NCI-H510A (cell line): ENCODE measurements at places on chromosomes 12 and 14.

- no peak for DNase-seq
Measured at GRCh38 chr12:4133029-4133428, 140.5 kb upstream of the CCND2 start.

- no peak for DNase-seq
Measured at GRCh38 chr12:53951577-53952334, 2.9 kb upstream of the HOXC12 start.

DNA sequence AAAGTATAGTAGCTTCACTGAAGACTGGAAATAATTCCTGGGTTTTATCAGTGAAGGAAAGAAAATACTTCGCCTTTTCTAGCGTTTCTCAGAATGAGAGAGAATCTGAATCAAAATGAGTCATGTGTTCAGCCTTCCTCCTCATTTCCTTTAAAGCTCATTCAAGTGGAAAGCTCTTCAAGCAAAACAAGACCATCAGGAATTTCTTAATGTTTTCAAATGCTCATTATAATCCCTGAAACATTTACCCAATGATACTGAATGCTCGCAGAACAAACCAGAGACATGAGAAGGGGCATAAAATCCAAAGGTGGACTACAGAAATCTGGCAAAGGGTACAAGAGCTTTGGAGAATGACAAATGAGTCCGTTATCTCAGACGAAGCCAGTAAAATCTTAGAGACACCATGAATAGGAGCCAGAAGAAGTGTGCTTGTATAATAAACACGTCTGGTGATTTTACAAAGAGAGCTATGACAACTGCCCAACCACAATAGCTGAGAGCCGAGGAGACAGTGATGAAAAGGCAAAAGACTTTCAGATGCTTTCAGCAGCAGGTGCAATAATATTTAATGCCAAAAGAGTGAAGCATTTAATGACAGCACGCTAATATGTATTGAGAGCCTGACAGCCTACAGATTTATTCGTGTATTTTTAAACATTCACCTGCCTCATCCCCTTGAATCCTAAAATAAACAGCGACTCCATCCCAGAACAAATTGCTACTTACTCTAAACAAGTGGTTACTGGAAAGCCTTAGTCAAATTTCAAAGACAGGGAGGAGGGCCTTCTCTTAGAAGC, 19.0 kb downstream of the SPRING1 start:
- no peak for DNase-seq

GRCh38 chr12:40287369-40287975, 62.7 kb downstream of the LRRK2 start:
- no peak for DNase-seq

- peak; percentile 17 for DNase-seq
Measured at GRCh38 chr12:51238037-51238509, 553 bp upstream of the DAZAP2 start.

DNA sequence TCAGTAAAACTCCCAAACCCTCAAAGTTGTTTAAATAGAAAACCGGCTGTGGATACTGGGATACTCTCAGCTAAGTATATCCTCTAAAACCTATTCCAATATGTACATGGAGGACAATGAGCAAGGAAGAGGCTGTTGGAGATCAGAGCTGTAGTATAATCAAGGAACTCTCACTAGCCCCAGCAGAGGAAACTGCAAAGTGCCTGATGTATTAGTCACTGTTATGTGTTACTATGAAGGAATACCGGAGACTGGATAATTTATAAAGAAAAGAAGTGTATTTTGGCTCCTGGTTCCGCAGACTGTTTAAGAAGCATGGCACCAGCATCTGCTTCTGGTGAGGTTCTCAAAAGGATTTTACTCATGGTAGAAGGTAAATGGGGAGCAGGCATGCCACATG, 65.6 kb upstream of the RPL10L start:
- no peak for DNase-seq

DNA sequence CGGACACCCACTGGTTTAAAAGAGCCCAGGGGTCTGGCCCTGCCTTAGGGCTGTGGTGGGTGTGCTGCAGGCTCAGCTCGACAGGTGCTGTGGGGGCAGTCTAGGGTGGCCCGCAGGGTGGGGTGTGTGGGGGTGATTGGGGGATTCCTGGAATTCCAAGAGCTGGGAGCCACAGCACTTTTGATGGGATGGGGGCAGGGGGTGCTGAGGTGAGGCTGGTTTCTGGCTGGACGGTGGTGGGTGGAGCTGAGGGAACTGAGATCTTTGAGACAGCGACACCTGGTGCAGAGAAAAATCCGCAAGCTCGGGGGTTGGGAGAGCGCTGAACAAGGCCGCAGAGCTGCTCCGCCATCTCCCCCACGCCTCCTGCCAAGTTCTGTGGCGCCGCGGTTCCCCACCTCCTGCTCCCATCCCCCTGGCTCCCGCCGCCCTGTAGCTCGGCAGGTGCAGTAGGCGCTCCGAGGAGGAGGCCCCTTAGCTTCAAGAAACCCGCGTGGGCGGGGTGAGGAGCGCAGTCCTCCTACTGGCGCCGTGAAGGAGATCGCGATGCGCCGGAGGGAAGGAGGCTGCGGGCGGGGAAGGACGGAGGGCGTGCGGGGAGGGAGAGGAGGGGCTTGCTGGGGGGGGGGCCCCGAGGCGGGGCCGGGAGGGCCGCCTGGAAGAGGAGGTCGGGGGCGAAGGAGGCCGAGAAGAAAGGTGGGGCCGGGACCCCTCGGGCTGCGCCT, 1.3 kb upstream of the TEDC1 start:
- peak; percentile 76 for DNase-seq

DNA sequence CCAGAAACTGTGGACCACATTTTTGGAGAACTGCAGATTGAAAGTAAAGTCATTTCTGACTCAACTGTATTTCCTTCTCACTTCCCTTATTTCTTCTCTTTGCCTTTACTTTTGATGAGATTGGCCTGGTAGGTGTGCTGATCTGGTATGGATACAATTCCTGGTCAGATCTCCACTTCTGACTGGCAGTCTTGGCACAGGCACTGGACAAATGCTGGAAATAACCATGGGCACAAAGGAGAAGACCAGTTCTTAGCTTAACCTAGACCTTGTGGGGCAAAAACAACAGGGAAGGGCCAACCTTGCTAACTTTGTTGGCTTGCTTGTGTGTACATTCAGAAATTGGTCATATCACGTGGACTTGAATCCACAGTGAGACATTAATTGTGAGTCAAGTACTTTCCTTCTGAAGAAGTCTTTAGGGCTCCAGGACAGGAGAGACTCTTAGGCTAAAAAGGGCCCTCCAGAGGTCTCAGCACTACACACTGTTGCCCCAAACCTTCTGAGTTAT, 75.0 kb downstream of the DIP2B start:
- DNase-seq, result no peak

DNA sequence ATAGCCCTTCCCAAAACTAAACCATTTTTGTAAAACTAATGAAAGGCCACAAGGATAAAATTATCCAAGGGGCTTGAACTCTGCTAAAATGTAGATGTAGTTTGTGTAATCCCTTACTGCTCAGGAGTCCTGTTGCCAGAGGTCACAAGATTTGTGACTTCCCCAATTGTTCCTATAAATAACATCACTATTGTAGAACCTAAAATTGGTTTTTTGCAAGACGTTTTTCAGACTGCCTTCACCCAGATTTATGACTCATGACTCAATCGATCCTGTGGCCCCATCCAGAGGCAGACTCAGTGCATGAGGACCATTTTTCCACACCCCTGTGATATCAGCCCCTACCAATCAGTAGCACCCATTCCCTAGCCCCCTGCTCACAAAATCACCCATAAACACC, 61.5 kb upstream of the RASSF8 start:
- no peak for DNase-seq

DNA sequence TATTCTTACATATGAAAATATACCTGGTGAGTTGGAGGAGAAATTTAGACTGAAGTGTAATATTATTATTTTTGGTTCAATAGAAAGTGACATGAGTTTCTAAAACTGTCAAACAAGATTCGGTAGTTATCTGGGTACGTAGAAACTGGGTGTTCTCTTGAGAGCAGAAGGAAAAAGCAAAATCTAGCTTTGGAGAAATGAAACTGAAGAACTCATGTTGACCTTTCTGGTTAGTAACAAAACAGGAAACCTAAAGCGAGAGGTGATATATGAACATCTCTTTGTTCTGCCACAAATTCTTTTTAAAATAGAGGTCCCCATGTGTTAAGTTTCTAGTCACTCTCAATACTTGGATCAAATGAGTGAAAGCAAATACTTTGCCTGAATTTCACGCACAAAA, 401.7 kb downstream of the TRHDE start:
- DNase-seq, result no peak

- no peak for DNase-seq
Measured at GRCh38 chr12:96514328-96514727, 25.0 kb downstream of the CFAP54 start.

GRCh38 chr14:22830443-22831010, 840 bp downstream of the MRPL52 start:
- DNase-seq, result no peak

DNA sequence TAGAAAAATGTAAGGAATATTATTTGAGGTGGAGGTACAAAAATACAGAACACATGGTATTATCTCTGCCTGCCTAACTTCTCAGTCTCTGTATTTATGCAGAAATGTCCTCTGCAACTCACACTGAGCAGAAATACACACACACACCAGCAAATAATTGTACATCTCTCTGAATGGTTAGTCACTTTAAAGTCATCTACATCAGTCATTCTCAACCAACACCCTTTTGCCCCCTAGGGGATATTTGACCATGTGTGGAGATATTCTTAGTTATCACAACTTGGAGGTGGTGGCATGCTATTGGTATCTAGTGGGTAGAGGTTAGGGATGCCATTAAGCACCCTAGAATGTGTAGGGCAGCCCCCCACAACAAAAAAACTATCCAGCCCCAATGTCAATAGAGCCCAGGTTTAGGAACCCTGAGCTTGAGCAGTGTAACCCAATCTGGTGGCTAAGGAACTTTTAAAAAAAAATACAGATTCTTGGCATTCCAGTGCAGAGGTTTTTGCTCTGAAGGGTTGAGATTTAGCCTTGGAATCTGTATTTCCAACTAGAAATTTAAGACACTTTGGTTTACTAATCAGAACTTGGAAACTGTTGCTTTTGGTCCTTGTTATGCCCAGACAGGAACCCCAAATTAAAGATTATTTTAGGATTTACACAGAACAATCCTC, 183.8 kb downstream of the TBX5 start:
- no peak for DNase-seq

- DNase-seq, result no peak
Measured at GRCh38 chr12:117490130-117490529, 128.7 kb upstream of the NOS1 start.

DNA sequence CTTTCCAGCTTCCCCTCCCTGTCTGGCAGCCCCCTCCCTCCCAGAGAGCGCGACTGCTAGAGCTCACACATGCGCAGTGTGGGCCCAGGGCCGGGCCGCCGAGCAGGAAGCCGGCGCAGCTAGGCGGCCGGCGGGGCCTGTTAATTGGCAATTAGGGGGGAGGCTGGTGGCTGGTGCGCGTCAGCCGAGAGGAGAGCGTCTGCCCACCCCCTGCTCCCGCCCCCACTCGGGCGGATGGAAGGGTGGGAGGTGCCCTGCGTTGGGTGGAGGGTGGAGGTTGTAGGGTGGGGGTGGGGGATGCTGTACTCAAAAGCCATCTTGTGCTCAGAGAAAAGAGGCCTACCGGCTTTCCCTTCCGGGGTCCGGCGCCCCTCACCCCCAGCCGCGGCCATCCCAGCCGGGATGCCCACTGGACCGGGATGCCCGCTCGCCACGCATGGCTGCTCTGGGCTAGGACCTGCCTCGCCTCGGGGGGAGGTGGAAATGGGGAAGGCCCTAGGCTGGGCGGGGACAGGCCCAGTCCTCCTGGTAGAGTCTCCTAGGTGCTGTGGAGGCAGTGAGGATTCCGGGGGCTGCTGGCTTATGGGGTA, 9.2 kb downstream of the HOXC8 start:
- peak; percentile 88 for DNase-seq

DNA sequence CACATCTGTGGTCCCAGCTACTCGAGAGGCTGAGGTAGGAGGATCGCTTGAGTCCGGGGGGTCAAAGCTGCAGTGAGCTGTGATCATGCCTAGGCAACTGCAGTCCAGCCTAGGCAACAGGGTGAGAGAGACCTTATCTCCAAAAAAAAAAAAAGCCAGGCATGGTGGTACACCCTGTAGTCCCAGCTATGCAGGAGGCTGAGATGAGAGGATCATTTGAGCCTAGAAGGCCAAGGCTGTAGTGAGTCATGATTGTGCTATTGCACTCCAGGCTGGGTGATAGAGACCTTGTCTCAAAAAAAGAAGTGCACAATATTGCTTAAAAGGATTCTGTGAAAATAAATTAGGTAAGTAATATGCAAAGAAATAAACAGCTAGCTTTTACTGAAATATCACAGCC, 17.0 kb downstream of the NAA25 start:
- no peak for DNase-seq

GRCh38 chr12:19946550-19946949, 421.8 kb upstream of the PDE3A start:
- DNase-seq, result no peak

GRCh38 chr12:90958347-90958746, 3.4 kb upstream of the CCER1 start:
- DNase-seq, result no peak

- DNase-seq, result no peak
Measured at GRCh38 chr14:95529216-95529615, 5.6 kb upstream of the GLRX5 start.
